CD4-positive, CD25-positive, alpha-beta regulatory T cell (primary cell): ENCODE measurements at places on chromosomes 6 and 20. TPM values are rescaled to one million over a fixed set of nuclear protein-coding genes. Genes with fewer than 3 reads are reported as not detected.

- DNase-seq, result no peak
- H3K36me3 ChIP-seq, result no peaks in the 10 kb centered on the region
- H3K27me3 ChIP-seq, result no peaks in the 10 kb centered on the region
- no peaks in the 10 kb centered on the region for H3K4me1 ChIP-seq
- no peak overlapping the region for H3K27ac ChIP-seq
These were observed 235.8 kb upstream of the RIN2 start for GRCh38 chr20:19522071-19522801.

GRCh38 chr20:11895861-11896387, 21.8 kb upstream of the BTBD3 start:
- H3K27me3 ChIP-seq, result peaks cover 5% of the 10 kb centered on the region
- no peak overlapping the region for H3K27ac ChIP-seq
- no peaks in the 10 kb centered on the region for H3K4me1 ChIP-seq
- DNase-seq, result no peak
- H3K4me3 ChIP-seq, result no peak overlapping the region

- H3K4me1 ChIP-seq, result no peaks in the 10 kb centered on the region
- H3K36me3 ChIP-seq, result no peaks in the 10 kb centered on the region
- no peak overlapping the region for H3K4me3 ChIP-seq
- DNase-seq, result no peak
- no peak overlapping the region for H3K27ac ChIP-seq
These were observed 41.8 kb upstream of the NT5E start for GRCh38 chr6:85408039-85408438.

- DNase-seq, result no peak
- no peaks in the 10 kb centered on the region for H3K27me3 ChIP-seq
- H3K4me1 ChIP-seq, result no peaks in the 10 kb centered on the region
- H3K27ac ChIP-seq, result no peak overlapping the region
- H3K4me3 ChIP-seq, result no peak overlapping the region
- H3K36me3 ChIP-seq, result no peaks in the 10 kb centered on the region
These were observed 457.9 kb downstream of the PLCB1 start for GRCh38 chr20:8589956-8590355.

- DNase-seq, result no peak
- no peaks in the 10 kb centered on the region for H3K27me3 ChIP-seq
- H3K4me3 ChIP-seq, result no peak overlapping the region
- no peaks in the 10 kb centered on the region for H3K4me1 ChIP-seq
- H3K36me3 ChIP-seq, result no peaks in the 10 kb centered on the region
These were observed 569.1 kb upstream of the ID4 start for GRCh38 chr6:19268117-19268516.

GRCh38 chr20:2599288-2600006, 53.0 kb upstream of the NOP56 start:
- H3K27me3 ChIP-seq, result no peaks in the 10 kb centered on the region
- no peak for DNase-seq
- no peaks in the 10 kb centered on the region for H3K36me3 ChIP-seq
- H3K27ac ChIP-seq, result no peak overlapping the region

DNA sequence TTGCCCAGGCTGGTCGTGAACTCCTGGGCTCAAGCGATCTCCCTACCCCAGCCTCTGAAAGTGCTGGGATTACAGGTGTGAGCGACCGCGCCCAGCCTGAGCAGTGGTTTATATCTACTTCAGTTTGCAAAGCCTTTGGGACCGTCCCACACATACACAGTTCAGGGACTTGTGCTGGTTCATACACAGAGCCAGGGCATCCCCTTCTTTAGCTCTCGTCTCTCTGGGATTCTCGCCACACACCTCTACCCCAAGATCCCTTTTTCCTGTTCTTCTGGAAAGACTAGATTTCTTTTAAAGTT, 12.5 kb downstream of the CAP2 start:
- no peaks in the 10 kb centered on the region for H3K27me3 ChIP-seq
- H3K36me3 ChIP-seq, result no peaks in the 10 kb centered on the region
- no peak overlapping the region for H3K4me3 ChIP-seq

GRCh38 chr20:45095805-45096238, 5.1 kb downstream of the KCNS1 start:
- H3K27ac ChIP-seq, result no peak overlapping the region
- H3K27me3 ChIP-seq, result peaks cover 20% of the 10 kb centered on the region
- peaks cover 19% of the 10 kb centered on the region for H3K4me1 ChIP-seq
- H3K36me3 ChIP-seq, result no peaks in the 10 kb centered on the region
- no peak overlapping the region for H3K4me3 ChIP-seq

DNA sequence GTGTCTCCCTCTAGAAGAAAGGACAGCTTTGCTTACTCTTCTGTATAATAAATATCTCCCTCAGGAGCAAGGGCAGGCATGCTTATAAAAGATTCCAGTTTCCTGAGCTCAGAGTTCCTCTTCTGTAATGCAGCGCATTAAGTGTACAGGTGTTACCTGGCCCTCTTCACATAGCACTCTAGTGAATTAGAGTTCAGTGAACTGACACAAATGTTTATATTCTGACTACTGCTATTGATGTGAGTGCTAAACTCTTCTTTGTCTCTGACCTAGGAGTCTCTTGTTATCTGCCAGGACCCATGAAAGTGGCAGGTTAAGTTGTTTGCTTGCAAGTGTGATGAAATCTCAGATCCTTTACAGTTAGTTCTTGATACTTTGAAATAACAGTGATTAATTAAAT, 33.5 kb downstream of the CYB5R4 start:
- DNase-seq, result no peak
- H3K27me3 ChIP-seq, result no peaks in the 10 kb centered on the region
- no peaks in the 10 kb centered on the region for H3K36me3 ChIP-seq
- no peak overlapping the region for H3K27ac ChIP-seq
- H3K4me3 ChIP-seq, result no peak overlapping the region

- no peaks in the 10 kb centered on the region for H3K36me3 ChIP-seq
- H3K27ac ChIP-seq, result no peak overlapping the region
- no peaks in the 10 kb centered on the region for H3K27me3 ChIP-seq
- no peak for DNase-seq
- no peaks in the 10 kb centered on the region for H3K4me1 ChIP-seq
These were observed 17.0 kb downstream of the MDGA1 start for GRCh38 chr6:37680668-37681067.

DNA sequence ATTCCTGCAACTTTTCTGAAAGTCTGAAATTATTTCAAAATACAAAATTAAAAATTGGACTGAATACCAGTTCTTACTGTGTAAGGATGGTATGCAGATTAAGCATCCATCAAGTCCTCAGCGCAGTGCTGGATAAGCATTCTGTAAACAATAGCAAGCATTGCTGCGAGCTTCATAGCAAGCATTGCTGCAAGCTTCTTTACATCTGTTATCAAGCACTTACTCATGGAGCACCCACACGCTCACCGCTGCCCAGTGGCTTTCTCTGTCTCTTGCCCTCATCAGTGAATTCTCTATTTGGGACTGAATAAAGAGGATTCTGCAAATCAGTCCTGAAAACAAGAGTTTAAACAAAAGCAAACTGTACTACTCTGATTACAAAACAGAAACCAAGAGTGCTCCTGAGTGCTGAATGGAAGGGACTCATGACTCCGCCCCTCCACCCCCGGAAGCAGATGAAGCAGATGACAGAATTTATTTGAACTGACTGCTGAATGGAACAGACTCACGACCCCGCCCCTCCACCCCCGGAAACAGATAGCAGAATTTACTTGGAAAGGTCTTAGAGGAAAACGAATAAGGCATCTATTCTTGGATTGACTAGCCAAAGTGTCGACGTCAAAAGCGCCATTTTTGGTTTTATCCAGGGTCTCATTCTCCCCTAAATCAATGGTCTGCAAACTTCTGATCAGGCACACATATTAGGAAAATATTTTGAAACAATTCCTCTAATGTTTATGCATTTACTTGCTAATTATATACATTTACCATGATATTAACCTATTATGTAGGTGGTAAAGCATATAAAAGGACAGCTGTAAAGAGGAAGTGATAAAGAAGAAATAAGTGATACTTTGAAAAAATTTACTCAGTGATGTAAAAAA, 22.1 kb upstream of the EYA2 start:
- no peaks in the 10 kb centered on the region for H3K36me3 ChIP-seq
- no peak for DNase-seq
- H3K27ac ChIP-seq, result no peak overlapping the region
- H3K4me3 ChIP-seq, result no peak overlapping the region

- no peak for DNase-seq
- H3K27me3 ChIP-seq, result peaks cover 6% of the 10 kb centered on the region
- H3K27ac ChIP-seq, result no peak overlapping the region
- no peaks in the 10 kb centered on the region for H3K36me3 ChIP-seq
- no peak overlapping the region for H3K4me3 ChIP-seq
These were observed 691 bp downstream of the SYNDIG1 start for GRCh38 chr20:24469894-24470745.

DNA sequence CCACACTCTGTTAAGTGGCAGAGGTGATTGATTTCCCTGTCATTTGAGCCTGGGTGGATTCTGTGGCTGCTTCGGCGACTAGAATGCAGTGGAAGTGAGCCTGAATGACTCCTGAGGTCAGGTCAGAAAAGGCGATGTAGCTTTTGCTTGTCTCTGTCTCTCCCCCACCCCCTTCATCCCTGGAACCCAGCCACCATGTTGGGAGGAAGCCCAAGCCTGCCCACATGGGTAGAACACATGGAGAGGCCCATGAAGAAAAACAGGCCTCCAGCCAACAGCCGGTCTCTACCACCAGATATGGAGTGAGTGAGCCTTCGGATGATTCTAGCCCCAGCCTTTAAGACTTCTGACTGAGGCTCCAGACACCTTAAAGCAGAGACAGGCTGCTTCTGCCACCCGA, 181.0 kb downstream of the TFAP2C start:
- H3K4me3 ChIP-seq, result no peak overlapping the region
- DNase-seq, result no peak
- no peaks in the 10 kb centered on the region for H3K27me3 ChIP-seq

GRCh38 chr6:148359228-148359627, 16.6 kb downstream of the SASH1 start:
- DNase-seq, result no peak
- no peaks in the 10 kb centered on the region for H3K4me1 ChIP-seq
- no peak overlapping the region for H3K4me3 ChIP-seq
- no peaks in the 10 kb centered on the region for H3K36me3 ChIP-seq
- H3K27me3 ChIP-seq, result no peaks in the 10 kb centered on the region

DNA sequence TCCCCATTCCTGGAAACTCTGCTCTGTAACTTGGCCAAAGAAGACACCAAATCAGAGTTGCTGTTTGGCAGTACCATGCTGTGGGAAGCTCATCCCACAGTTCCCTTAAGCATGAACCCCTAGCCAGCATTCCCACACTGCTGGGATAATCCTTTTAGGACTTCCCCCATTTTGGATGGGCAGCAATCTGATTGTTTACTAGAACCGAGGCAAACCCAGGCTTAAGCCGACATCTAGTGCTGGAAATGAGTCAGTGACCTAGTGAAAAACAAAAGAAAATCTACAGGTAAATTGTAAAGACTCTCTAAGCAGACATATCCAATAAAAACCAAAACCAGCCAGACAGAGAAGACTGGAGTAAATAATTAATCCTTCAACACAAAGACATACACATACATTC, 5.2 kb downstream of the DNAH8 start:
- peaks cover 45% of the 10 kb centered on the region for H3K27me3 ChIP-seq
- H3K4me3 ChIP-seq, result no peak overlapping the region
- DNase-seq, result no peak
- H3K4me1 ChIP-seq, result peaks cover 3% of the 10 kb centered on the region
- H3K36me3 ChIP-seq, result no peaks in the 10 kb centered on the region

GRCh38 chr6:25487012-25487411, 165.0 kb upstream of the SCGN start:
- no peak for DNase-seq
- peaks cover 2% of the 10 kb centered on the region for H3K27me3 ChIP-seq

GRCh38 chr20:33709905-33710541, 10.1 kb downstream of the PXMP4 start:
- no peaks in the 10 kb centered on the region for H3K4me1 ChIP-seq
- no peaks in the 10 kb centered on the region for H3K27me3 ChIP-seq
- no peak overlapping the region for H3K27ac ChIP-seq
- H3K4me3 ChIP-seq, result no peak overlapping the region

GRCh38 chr6:10598084-10598960, 77.2 kb downstream of the GCNT2 start:
- H3K27ac ChIP-seq, result no peak overlapping the region
- H3K36me3 ChIP-seq, result no peaks in the 10 kb centered on the region
- DNase-seq, result no peak
- H3K27me3 ChIP-seq, result no peaks in the 10 kb centered on the region
- H3K4me3 ChIP-seq, result no peak overlapping the region

Gene OPN5
- not detected for total RNA-seq

Gene METTL24
- not detected for total RNA-seq

Gene LGSN
- 0.25 TPM for total RNA-seq

Gene MAFB
- not detected for total RNA-seq

Gene SMPD2
- total RNA-seq, result 30.2 TPM
